Activated naive CD8-positive, alpha-beta T cell treated with anti-CD3 and anti-CD28 coated beads for 36 hours (primary cell): ENCODE measurements at places on chromosomes 2 and 18. TPM values are rescaled to one million over a fixed set of nuclear protein-coding genes. Genes with fewer than 3 reads are reported as not detected.

DNA sequence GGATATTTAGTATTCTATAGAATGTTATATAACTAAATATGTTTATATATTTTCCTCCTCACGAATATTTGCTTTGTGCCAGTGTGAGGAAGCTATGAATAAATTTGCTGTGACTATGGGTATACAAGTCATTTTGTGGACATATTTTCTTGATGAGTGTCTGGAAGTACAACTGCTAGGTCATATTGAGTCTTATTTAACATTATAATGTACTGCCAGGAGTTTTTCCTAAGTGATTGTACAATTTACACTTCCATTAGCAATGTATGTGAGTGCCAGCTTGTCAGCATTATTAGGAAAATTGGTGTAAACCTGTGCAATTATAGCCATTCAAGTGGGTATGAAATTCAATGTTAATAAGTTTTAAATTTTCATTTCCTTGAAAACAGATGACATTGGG is 1328.9 kb upstream of the TMEFF2 start:
- DNase-seq, result no peak

The CD226 gene
- total RNA-seq, result 57.2 TPM

GRCh38 chr2:230414302-230414701 is 1.7 kb upstream of the SP100 start:
- DNase-seq, result no peak

DNA sequence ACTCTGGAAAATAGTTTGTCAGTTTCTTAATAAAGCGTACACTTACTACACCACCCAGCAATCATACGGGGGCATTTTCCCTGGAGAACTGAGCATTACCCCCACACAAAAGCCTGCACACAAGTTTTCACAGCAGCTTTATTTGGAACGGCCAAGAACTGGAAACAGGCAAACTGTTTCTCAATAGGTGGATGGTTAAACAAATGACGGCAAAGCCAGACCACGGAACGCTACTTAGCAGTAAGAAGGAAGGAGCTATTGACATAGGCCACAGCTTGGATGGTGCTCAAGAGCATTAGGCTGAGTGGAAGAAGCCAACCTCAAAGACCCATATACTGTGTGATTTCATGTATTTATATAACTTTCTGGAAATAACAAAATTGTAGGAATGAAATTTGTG is 9.0 kb downstream of the MALL start:
- no peak for DNase-seq

- no peak for DNase-seq
Observed at GRCh38 chr2:71974846-71975245, 172.8 kb downstream of the CYP26B1 start.

The KRCC1 gene
- total RNA-seq, result 11.9 TPM

The TTN gene
- total RNA-seq, result 2.2 TPM

The TUBB8B gene
- not detected for total RNA-seq
